Anterior cingulate cortex (tissue), 58 donors: ENCODE measurements at places on chromosomes 11 and 22.

DNA sequence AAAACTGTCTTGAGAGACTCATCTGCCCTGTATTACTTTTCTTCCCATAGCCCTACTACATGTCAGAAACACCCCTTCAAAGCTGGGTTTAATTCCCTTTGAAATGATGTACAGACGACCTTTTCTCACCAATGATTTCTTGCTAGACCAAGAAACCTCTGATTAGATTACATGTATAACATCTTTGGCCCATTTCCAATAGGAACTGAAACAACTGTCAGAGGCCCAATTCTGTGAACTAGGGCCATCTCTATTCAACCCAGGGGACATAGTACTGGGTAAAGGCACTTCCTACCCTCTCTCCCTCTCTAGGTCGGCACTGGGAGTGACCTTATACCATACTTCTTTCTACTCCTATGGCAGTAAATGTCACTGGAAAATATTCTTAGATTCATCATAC, 19.4 kb downstream of the NPAT start:
- DNase-seq, result no peak

GRCh38 chr11:31096191-31096805, 273.2 kb downstream of the DCDC1 start:
- no peak for DNase-seq

DNA sequence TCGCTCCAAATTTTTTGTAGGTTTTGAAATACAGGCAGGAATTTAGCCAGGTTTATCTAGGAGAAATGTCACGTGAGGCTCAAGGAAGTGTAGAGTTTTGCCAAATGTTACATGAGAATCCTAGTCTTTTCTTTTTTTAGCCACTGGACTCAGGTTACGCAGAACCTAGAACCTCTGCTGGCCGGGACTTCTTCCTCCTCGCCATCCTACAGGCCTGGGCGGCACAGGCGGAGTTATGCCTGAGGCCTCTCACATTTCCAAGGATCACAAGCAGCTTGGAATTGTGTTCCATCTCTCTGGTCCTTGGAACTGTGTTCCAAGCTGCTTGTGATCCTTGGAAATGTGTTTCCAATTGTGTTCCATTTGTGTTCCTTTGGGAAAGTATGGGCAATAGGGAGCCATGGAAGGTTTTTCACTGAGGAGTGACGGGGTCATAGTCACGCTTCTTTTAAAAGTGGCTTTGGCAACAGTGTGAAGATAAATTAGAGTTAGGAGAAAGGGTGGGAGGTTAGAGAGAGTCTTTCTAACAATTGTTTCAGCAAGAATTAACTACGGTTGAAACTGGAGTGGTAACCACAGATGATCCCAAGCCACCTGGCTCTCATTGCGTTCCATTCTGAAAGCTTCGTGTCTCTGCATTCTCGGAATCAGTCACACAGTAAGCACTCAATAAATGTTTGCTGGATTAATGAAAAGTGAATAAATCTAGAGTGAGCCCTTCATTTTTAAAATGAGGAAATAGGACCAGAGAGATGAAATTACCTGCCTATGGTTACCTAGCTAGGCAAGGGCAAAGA, 12.5 kb upstream of the POU2AF1 start:
- no peak for DNase-seq

DNA sequence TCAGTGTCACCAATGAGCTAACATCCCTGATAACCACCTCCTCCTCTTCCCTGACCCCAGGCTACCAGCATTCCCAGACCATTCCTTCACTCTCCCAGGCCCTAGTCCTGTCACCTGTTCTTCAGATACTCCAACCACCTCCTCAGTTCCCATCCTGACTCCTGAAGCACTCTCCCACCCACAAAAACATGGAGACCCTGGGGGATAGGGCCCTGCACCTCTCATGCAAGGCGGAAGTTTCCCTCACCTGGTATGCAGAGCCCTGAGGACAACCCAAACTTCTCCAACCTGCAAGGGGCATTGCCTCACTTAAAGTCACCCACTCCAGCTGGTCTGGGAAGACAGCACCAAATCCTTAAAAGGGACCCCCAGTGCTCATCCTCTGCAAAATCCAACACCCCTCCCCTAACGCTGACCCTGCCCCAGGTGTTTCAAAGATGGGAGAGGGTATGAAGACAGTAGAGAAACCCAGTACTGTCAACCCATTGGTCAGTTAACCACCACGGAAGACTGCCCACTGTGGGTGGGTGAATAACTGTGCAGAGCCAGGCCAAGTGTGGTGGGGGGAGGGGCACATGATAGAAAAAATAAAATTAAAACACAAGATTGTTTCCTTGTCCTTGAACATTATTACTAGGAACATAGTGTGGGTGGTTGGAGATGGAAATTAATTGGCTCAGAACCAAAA, 1.4 kb downstream of the TNKS1BP1 start:
- no peak for DNase-seq
